ENCODE measurements at places on chromosomes 11 and 22.
A peak's percentile ranks its signal among the peaks of the same experiment; 100 is the strongest.

DNA sequence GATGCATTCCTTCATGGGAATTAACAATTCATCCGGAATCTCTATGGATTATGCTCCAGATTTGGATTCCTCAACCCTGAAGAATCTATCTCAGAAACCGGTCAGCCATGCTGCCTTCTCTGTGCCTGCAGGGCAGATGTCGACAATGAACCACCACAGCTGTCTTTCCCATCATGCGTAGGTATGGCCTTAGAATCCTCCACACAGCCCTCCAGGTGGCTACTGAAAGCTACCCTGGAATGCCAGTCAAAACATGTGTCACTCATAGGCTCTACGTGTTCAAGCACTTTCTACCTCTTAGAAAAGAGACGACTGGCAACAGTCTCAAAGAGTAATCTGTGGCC, 19.4 kb downstream of the MAML2 start:
- DNase-seq, result no peak

DNA sequence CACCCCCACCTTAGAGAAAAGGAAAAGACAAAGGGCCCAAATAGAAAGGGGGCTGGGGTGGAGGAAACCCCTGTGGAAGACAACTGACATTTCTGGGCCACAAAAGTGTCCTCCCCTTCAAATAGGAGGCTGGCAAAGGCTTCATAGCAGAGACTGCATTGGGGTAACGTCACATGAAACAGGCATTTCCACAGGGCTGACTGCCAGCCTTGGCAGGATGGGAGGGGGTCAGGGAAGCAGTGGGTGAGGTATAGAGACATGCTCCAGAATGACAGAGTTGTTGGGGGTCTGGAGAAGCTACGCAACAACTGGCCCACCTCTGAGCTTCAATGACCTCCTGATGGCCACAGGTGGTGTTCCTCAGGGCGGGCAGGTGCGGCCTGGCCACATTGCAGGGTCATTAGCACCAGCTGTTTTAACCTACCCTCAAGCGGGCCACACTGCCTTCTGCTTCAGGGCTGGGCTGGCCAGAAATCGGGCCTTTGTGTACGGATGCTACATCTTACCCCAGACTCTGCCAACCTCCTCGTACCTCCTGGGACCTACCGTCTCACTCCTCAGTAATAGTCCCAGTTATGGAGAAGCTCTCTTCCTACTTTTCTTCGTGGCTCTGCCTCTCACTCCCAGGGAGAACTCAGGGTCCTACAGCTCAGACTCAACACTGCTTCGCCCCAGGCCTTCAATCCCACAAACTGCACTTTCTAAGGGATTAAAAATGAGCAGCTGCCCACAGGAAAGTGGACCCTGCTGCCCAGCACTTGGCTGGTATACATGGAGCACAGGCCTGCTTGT, 160.0 kb upstream of the NCAM1 start:
- DNase-seq, result no peak

- DNase-seq, result no peak
These were observed 2.7 kb upstream of the PPP6R3 start for GRCh38 chr11:68457898-68458249.

DNA sequence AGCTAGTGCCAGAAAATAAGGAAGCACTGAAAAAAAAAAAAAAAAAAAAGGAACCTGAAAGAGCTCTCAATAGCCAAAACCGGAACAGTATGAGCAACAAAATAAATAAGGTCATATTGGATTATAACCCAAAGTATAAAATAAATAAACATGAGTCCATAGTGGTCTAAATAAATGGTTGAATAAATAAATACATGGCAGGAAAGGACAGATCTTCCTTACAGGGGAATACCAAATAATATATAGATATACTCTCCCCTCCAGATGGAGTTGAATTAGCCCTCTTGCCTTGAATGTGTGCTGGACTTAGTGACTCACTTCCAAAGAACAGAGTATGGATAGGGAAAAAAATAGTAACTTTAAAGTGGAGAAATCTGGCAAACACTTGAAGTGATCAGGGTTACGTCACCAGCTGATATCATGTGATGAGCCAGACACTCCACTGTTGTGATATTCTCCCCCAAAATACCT, 14.3 kb upstream of the ARRB1 start:
- no peak for DNase-seq

DNA sequence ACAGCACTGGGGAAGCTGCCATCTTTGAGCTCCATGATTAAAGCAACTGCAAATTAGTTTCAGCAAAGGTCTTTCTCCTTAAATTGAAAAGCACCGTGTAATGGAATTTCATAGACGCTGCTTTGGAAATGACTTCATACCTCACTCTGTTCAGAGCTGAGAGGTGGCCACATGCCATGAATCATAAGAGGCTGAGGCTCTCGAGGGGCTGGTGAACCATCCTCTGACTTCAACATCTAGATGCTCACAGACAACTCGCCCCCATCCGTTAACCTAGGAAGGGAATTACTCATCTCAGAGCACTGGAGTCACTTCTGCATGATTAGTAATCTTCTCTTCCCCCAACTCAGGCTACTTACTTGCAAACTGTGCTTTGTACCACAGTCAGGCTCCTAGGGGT, 122.3 kb downstream of the RCN1 start:
- DNase-seq, result no peak

DNA sequence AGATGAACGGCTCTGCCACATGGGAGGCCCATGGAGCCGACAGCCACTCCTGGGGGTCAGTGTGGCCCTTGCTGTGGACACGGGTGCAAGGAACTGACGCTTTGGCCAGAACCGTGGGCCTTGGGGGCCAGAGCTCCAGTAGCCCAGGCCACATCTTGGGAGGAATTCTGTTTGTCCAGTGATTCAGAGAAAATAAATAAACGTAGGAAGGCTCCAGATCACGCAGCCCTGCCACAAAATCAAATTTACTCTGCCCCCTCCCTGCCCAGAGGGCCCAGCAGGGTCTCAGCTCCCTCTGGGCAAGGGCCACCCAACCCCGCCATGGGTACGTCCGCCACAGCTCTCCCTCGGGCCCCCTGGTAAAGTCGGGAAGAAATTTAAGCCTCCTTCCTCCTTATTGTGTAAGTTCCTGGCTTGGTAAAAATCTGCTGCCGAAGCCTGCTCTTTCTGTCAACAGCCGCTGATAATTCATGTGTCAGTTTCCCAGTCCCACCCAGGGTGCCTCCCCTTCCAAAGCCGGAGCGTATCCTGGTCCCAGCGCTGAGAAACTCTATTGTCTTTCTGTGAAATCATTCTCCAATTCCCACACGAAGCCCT, 6.9 kb upstream of the MUC5AC start:
- DNase-seq, result no peak

DNA sequence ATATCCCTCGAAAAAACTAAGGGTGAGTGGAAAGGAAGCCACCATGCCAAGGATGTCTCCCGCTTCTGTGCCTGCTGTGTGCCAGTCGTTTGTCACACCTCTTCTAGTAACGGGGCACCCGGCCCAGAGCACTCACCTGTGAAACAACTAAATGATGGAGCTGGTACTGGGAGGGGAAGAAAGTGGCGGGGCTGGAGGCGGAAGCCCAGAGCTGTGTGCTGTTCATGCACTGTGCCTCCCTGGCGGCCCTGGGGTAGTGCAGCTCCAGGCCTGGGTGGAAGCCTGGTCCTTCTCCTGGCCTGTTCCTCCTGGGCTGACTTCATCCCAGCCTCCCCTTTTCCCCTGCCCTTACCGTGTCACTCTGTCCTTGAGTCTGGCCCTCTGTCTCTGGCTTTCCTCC, 130.2 kb downstream of the CEP164 start:
- DNase-seq, result no peak

DNA sequence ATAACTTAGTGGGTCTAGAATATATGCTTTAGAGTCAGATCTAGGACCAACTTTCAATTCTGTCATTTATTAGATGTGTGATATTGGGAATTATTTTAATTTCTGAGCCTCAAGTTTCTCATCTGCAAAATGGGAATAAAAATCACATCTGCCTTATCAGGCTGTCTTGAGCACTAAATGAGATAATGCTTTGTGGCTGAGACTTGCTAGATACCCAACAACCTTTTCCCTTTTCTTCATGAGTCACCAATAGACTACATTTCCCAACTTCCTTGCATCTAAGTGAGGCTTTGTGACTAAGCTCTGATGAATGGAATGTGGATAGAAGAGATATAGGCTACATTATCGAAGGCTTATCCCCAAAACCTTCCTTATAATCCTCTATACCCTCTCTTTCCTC, 220.7 kb upstream of the SESN3 start:
- DNase-seq, result no peak

DNA sequence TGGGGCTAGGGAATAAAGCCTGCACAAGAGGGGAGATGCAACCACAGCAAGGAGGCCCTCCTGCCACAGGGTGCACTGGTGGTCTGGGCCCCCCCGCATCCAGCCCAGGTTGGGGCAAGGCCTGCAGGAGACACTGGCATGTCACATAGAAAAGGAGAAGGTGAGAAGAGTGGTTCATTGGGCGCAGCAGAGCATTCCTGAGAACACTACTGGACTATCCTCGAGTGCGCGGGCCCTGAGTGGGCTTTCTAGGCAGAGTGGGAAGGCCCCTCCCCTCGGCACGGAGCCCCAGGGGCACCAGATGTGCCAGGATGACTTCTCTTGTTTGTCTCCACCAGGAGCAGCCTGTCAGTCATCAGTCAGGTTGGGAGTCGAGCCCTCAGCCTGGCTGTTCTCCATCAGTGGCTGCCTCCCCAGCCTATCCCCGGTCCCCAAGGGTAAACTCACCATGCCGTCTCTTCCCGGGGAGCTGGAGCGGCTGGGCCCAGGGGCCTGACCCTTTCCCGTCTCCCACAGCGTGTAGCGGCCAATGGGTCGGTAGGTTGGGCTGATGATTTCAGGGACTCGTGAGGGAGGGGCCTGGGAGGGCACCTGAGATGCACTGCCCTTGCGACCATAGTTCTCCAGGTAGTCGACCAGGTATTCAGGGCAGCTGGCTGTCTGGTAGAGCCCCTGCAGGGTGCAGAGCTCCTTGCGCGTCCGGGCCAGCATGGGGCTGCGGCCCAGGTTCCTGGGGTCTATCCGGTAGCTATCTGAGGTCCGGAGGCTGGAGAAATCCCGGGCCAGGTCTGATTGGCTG, 9.0 kb downstream of the USP2 start:
- no peak for DNase-seq

- DNase-seq, result no peak
These were observed 41.4 kb upstream of the PCF11 start for GRCh38 chr11:83115551-83115950.

DNA sequence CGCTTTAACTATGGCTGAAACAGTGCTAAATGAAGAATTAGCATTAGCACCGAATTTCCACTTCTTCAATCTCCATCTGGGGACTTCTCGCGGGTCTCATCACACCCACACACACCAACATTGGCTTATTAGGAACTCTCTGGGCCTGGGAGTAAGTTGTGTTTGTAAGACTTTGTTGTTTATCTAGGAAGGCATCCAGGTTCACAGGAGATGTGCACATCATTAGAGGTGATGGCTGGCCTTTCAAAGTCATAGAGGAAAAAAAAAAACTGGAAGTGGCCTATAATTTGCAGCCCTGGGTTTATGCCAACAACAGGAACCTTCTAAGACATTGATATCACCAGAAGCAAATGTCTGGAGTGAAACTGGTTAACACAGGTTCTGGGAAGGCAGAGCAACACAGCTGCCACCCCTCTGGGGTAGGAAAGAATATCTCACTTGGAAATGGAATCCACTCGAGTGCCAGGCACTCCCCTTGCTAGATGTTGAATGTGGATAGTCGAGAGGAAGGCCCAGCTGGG, 84.5 kb downstream of the TRAF6 start:
- DNase-seq, result no peak

- no peak for DNase-seq
These were observed 23.6 kb downstream of the DUSP8 start for GRCh38 chr11:1548221-1549070.

DNA sequence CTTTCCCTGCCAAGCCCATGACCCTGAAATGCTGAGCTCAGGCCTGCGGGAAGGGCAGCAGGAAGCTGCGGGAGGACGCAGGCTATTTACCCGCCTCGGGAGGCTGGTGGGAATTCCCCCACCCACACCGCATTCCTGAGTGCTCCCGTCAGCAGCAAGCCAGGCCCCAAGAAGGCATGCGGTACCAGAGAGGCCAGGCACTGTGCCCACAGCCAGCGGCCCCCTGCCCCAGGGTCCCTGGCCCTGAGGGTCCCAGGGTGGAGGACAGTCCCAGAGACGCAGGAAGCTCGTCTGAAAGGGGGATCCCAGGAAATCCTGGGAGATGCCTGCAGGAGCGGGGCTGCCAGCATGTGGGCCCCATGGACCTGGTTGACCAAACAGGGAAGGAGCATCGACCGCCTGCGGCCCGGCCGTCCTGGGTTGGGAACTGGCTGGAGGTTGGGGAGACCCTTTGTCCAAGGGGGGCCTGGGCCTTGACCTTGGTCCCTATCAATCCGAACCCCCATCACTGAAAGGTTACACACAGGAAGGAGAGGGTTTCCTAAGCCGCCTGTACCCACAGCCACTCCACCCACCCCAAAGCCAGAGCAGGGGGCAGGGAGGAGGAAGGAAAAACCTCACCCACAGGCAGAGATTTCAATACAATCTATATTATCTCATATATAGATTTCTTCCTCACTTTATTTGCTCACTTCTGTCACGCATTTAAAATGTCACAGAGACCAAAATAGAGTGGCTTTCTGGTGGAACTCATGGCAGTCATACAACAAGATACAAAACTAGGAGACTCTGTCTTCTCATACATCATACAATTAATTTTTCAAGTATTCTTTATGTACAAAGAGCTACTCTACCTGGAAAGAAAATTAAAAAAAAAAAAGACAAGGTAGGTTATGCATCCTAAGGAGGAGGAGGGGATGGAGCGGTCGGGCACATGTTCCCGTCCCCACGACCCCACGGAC, 17.1 kb downstream of the MAFF start:
- no peak for DNase-seq

DNA sequence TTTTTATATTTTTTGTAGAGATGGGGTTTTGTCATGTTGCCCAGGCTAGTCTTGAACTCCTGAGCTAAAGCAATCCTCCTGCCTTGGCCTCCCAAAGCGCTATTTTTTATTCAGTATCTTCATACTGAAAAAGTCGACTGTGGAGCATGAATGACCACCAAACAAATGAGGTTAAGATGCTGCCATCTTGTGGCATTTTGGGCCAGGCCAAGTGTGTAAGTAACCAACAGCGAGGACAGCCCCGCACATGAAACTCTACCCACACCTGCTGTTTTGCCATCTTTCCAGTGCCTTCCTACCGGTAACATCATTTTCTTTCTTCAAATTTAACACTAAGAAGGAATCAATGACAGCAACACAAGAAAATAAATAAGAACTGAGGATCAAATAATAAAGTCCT, 32.2 kb upstream of the AQP11 start:
- no peak for DNase-seq

GRCh38 chr11:107858217-107859070, at the start of gene SLC35F2:
TSS of gene SLC35F2 (minus strand) at chr11:107858787. CDS start at chr11:107858767, 20 bp downstream.
- peak; percentile 40 for DNase-seq
